GOT3 (cell line): ENCODE measurements at places on chromosomes 6 and 20.

- DNase-seq, result no peak
These were observed 43.0 kb downstream of the FRK start for GRCh38 chr6:116017546-116018295.

GRCh38 chr6:110476046-110476849 is at the start of gene SLC22A16:
TSS of gene SLC22A16 (minus strand) at chr6:110476613. CDS start at chr6:110476574, 39 bp downstream.
- no peak for DNase-seq

DNA sequence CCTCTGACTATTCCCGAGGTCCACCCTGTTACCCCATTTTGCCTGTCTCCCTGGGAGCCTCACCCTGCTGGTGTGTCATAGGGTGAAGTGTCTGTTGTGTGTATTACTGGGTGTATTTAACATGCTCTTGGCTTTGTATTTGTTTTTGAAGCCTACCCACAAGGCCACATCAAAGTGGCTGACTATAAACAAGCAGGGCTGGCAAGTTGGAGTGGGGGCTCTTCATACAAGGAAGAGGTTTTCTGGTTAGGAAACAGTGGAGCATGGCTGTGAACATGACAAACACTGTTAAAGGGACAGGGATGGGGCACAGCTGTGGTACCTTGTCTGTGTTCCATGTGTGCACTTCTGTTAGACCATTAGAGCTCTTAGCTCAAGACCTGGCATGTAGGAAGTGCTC is 26.3 kb downstream of the HECA start:
- no peak for DNase-seq

DNA sequence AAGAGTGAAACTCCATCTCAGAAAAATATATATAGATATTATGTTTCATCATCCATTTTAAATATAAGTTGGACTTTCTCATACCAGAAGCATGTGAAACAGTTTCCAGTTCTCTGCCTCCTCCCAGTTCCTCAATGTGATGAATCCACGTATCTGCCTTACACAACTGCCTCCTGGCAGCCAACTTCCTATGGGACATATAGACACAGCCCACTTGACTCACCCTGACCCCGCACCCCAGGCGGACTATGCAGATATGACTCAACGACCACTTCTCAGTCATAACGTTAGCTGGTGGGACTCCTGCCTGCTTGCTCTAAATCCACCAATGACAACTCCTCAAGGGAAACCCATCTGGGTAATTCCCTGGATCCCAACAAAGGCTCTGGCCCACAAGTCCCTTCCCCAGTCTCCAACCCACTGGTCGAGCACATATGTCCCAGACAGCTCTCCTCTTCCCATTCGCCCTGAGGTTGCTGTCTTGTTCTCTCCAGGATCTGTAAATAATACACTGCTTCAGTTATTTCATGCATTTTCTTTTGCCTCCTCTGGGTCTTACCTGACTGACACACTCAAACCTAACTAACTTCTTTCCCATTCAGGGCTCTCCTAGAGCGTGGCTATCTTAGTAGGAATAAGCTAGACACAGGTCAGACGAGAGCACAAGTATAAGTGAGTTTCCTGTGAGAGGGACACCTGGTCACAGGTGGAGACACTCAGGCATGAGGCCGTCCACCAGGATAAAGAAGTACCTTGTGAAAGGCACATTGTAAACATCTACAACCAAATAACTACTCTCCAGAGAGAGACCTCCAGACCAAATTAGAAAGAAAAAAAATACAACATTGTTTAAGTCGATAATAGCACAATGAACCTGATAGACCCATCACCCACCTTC is 548.5 kb downstream of the CD83 start:
- no peak for DNase-seq

- DNase-seq, result no peak
These were observed 150.8 kb upstream of the TMEM170B start for GRCh38 chr6:11386726-11387125.

DNA sequence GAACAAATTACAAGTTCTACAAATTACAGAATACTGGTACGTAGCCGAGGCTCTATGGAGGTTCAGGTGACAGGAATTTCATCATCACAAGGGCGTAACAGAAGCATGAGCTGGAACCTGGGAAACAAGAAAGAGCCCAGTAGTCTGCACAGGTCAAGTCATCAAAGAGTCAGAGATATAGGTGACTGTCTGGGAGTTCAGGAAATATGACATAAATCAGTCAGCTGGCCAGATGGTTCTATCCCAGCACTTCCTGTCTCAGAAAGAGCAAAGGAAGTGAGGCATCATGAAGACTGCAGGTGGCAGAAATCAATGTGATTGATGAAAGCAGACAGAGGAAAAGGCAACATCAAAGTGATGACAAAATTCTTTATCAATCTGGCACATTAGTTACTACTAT is 23.3 kb downstream of the MYCT1 start:
- DNase-seq, result no peak

DNA sequence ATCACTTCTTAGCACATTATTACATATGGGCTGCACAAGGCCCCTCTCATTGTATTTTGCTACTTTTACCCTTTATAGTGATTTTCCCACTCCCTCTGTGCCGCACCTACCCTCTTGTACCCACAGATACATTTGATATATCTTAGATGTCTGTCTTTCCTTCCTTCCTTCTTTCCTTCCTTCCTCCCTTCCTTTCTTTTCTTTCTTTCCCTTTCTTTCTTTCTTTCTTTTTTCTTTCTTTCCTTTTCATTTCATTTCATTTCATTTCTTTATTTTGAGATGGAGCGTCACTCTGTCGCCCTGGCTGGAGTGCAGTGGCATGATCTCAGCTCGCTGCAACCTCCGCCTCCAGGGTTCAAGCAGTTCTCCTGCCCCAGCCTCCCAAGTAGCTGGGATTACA is 12.2 kb downstream of the POLH start:
- DNase-seq, result no peak

DNA sequence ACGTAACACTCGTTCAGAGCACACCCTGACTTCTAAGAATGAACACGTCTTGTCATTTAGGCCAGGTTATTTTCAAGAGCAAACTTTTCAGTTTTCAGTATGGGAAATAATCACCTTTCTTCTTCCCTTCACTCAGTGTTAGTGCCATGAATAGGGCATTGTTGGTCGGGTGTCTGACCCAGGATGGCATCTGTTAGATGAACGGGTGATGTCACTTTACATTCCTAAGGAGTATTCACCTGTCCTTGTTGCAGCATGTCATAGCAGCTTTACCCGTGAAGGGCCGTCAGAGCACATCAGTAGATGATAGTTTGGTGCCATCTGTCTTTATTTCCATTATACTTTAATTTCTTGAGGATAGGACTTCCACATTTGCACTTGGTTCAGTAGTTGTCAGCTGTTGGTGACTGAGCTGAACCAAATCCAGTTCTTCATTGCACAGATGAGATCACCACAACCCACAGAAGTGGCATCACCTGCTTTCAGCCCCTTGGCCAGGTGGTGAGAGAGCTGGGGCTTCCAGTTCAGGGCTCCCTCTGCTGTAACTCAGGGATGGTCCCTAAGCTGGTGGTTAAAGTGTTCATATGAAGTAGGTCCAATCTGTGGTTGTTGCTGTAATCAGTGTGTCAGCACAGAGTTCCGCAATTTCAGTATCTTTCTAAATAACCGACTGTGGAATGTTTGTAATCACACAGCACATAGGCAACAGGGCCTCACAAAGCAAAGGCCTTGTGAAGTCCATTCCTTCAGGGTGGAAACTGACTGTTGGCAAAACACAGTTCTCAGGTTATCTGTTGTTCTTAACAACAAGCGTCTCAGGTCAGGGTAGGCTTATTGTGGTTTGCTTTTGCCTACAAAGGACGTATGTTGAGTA is 68.2 kb downstream of the FAM120B start:
- no peak for DNase-seq

DNA sequence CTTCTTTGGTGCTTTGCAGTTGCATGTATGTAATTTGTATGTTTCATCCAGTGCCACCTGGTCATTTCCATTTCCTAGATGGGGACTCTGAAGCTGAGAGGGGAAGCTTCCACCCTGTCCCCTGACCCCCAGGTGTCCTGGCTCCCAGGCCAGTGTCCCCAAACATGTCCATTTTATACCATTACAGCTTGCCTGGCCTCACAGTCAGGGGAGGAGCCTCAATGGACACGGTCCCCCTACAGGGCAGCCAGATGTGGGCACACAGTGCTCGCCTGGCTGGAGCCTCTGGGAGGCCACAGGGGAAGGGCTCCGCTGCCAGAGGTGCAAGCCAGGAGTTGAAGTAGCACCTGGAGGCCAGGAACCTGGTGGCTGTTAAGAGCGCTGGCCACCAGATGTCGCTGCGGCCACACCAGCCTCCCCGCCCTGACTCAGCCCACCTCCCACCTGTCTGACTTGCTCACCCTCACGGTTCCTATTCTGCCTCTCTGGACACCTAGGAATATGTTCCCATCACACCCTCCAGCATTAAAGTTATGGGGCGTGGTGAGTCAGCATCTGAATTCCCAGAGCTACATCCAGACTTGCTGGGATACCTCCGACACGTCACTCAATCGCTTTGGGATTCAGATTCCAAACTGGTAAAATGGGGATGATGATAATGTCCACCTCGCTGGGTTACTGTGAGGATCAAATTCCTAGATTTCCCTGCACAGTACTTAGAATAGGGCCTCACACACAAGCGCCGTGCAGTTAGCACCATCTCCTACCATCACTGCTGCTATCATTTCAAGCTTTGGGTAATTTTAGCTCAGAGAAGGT is 107.4 kb downstream of the SULF2 start:
- no peak for DNase-seq

DNA sequence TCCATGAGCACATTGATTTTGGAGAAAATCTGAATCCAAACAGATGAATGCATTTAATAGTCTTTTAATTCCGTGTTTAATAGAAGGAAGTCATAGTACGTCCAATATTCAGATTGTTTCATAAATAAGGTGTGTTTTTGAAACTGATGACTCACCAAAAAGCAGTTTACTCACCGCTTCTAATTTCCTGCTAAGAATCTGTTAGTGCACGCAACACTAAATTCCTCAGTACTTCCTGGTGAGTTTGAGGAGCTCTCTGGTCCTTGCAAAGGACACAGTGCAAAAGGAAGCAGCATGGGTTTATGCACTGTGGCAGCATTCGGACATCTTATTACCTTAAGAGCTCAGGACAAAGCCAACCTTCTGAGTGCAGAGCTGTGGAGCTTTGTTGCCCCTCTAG is 2.3 kb upstream of the ADGRF1 start:
- DNase-seq, result no peak
